Activated CD4-positive, alpha-beta T cell treated with anti-CD3 and anti-CD28 coated beads for 48 hours (primary cell): ENCODE measurements at places on chromosomes 6 and 20.

DNA sequence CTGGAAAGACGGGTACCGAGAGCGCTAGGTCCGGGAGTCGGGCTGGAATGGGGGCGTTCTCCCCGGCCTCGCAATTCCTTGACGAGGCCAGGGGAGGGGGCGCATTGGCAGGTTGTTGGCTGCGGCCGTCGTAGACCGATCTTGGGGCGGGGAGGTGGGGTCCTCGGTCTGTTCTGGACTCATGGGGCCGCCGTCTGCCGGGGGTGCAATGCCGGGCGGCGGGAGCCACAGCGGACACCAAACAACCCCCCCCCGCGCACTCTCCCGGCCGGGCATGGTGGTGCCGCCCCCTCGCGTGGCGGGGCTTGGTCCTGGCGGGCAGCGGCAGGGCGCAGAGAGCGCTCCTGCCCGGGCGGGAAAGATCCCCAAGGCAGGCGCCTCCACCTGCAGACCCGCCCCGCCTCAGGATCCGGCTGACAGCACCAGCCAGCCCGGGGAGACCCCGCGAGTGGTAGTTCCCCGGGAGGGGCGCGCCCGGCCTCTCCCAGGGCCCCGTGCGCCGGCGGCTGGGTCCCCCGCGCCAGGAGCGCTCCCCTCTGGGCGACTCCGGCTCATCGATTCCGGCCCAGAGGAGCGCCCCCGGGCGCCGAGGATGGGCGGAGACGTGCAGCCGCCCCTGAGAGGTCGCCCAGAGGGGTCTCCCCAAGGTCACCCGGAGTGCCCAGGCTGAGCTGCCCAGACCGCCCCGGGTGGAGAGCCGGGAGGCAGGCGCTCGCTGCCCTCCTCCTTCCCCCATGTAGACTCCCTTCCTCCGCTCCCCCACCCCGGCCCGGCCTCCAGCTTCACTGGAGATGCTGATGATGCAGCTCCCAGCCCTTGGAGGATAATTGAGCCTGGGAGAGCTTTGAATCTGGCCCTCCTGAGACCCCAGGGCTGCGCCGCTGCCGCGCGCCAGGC, 709 bp downstream of the PPP1R16B start:
- peak; percentile 48 for DNase-seq

DNA sequence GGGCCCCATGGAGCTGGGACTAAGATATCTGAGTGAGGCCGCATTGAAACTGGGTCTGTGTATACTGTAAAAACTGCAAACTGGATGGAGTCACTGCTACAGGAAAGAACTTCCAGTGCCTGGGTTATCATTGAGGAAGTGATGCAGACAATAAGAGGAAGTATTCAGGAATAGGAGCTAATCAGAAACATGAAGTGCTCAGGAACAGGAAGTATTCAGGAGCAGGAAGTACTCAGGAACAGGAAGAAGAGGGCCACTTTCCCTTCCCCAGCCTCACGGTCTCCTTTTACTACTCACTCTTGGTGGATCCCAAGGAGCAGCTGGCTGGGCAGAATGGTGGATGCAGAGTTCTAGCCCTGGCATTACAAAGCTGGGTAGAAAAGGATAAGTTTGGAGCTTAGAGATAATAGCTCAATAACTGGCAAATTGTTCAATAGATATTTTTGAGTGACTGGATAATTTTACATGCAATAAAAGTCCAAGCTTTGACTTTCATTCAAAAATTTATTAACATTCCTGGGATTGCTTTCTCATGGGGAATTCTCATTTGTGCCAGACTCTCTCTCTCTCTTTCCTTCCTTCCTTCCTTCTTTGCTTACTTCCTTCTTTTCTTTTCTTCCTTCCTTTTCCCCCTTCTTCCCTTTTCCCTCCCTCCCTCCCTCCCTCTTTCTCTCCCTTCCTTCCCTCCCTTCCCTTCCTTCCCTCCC, 82.2 kb upstream of the PAX1 start:
- DNase-seq = no peak

DNA sequence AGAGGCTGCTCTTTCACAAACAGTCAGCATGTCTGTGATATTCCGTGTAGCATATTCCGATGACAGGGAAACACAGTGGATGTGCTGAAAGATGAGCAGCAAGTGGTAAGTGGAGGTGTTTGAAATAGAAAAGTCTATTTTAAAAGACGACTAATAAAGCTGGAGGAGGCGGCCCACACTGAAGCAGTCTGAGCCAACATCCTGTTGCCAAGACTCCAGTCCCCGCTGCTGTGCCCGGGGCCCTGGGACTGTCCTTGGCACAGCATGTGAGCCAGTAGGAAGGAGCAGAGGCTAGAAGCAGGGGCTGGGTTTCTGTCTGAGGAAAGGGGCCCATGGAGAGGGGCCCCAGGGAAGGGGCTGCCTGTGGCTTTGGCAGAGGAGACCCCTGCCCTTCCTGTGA, 351.5 kb upstream of the CHD6 start:
- no peak for DNase-seq

GRCh38 chr6:10540073-10540746, 19.1 kb downstream of the GCNT2 start:
- DNase-seq = no peak

GRCh38 chr20:25295386-25296093, 47.7 kb downstream of the PYGB start:
- DNase-seq = no peak

GRCh38 chr6:3962291-3963280, 113.4 kb downstream of the FAM50B start:
- DNase-seq = no peak

GRCh38 chr20:38878866-38879265, 47.4 kb upstream of the FAM83D start:
- no peak for DNase-seq

DNA sequence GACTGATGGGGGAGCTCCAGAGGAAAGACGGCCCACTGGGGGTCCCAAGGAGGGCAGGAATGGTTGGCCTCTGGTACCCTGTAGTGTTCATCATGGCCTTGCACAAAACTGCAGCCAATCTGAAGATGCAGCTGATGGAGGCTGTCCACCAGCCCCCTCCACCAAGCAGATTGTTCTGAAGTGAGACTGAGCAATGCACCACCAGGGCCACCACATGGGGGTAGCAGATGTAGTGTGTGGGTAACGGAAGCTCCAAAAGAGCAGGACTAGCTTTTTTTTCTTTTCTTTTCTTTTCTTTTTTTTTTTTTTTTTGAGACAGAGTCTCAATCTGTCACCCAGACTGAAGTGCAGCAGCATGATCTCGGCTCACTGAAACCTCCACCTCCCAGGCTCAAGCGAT, 181.0 kb upstream of the MYLIP start:
- DNase-seq = no peak

DNA sequence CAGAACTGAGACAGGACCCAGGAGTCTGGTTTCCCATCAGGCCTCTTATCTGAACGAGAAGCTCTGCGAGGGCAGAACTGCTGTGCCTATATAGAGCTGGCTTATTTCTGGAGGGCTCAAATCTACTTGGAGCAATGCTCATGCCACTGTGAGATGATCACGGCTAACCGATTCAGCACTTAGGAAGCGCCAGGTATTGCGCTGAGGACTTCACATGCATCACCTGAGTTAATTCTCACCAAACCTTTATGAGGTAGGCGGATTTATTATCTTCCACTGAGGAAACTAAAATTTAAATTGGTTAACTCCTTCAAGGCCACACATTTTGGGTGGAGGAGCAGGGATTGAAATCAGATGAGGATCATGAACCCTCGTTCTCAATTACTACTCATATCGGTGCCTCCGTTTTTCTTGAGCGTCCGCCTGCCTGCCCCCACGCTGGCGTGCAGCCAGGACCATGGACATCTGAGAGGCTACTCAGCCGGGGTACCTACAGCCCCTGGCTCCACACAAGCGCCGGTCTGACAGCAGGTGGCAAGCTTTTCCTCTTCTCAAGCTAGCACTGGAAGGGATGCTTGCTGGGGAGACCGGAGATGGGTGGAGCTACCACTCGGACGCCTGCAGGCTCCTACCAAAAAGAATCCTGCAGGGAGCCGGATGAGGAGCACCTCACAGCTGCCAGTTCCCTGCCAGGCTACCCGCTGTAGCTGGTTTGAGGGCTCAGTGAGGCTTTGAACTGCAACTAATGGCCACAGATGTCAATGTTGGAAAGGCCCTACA, 1.0 kb upstream of the PCIF1 start:
- peak; percentile 72 for DNase-seq

DNA sequence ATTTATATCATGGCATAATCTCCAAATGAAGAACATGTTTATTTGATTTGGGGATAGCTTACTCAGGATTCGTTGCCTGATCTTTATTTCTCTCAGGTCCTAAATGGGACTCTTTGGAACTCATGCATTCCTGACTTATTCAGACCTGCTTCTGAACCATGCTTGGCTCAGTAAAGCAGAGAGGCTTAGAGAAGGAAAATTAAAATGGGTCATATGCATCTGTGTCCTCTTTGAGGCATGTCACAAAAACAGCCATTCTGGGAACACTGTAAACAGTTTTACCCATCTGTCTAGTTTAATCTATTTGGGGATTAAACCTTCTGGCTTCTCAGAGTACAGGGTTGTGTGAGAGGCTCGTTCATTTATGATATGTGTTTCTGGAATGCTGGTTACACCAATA, 1017.3 kb downstream of the KIF16B start:
- no peak for DNase-seq
